ENCODE measurements at places on chromosomes 1 and 21.

DNA sequence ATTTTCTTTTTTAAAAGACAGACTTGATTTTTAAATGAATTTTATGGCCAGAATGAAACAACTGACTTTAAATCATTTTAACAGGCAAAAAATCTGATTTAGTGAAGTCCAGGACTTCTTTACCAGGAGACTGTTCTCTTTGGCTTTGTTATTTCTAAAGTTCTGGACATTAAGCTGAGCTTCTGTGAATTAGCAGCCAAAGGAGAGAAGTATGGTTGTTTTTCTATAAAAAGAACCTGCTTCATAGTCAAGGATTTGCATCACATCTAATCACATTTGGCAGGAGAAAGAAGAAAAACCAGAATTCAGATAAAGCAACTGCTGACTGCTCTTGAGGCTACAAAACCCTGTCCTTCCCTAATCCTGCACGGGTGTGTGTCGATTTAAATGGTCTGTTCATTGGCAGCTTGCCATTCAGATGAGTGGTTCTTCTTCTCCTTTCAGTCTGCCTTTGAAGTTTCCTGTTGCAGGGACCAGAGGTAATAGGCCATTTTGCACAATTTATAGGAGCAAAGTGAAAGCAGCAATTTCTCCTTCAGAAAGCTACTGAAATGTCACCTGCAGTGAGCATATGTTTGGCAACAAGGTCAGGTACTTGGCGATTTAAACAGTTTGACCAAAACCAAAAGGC lies 215.4 kb downstream of the OLFM3 start:
- no peak for DNase-seq

DNA sequence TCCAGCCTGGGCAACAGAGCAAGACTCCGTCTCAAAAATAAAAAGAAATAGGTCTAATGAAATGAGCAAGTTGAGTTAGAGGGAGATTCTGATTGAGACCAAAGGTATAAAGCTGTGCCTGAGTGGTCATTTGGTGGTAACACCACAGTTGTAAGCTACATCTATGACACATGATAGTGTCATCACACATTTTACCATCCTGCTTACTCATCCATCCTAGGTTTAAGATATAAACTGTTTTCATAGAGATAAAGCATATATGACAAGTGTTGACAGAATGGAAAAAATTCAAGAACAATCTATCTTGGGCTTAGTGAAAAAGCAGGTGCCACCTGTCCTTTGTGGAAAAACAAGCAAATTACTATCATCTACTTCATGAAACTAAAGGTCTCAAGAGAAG lies 7.1 kb upstream of the CFAP141 start:
- DNase-seq, result no peak

- DNase-seq, result peak; percentile 32
Measured at GRCh38 chr1:10431070-10431730, 967 bp downstream of the CENPS start.

- no peak for DNase-seq
Measured at GRCh38 chr1:217268058-217268457, 362.8 kb downstream of the GPATCH2 start.

DNA sequence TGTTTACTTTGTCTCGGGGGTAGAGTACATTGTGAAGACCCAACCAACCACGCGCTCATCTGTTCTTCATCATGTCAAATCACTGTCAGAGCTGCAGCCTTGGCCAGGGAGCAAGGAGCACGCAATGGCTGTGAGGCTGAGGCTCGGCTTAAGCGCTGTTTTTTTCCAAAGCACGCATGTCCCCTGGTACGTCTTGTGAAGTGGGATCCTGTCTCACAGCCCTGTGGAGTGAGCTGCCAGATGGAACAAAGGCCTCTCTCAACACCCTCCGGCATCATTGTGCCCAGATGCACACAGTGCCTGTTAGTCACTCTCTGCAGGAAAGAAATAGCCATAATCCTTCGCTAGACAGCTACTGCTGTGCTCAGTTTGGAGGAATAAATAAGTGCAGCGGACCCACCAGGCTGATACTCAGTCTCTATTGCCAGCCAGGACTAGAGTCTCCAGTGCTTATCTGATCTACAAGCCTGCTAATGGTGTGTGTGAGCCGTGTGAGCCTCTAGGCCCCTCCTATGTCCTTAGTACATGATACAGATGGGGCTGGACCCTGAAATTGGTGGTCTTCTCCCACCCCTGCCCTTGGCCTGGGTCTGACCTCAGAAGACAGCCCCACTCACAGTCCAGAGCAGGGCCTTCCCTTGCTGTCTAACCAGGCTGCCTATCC lies 91.3 kb upstream of the COA6 start:
- no peak for DNase-seq

DNA sequence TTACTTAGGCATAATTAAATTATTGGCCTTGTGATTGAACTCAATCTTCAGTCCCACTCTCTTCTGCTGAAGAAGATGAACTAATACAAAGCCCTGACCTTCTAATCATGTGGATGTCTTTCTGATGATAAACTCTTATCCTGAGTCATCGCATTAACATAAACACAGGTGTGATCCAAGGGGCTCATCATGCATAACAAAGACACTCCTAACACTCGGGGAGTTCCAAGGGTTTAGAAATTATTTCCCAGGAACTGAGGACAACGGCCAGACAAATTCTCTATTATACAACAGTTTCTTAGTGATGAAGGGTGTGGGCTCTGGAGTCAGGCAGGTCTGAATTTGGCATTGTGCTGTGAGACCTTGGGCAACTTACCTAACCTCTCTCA lies 18.0 kb downstream of the DUSP10 start:
- no peak for DNase-seq

- peak; percentile 63 for DNase-seq
Measured at GRCh38 chr1:24952413-24952841, 22.4 kb upstream of the RUNX3 start.

- no peak for DNase-seq
Measured at GRCh38 chr1:200448034-200448762, 38.4 kb upstream of the ZNF281 start.

DNA sequence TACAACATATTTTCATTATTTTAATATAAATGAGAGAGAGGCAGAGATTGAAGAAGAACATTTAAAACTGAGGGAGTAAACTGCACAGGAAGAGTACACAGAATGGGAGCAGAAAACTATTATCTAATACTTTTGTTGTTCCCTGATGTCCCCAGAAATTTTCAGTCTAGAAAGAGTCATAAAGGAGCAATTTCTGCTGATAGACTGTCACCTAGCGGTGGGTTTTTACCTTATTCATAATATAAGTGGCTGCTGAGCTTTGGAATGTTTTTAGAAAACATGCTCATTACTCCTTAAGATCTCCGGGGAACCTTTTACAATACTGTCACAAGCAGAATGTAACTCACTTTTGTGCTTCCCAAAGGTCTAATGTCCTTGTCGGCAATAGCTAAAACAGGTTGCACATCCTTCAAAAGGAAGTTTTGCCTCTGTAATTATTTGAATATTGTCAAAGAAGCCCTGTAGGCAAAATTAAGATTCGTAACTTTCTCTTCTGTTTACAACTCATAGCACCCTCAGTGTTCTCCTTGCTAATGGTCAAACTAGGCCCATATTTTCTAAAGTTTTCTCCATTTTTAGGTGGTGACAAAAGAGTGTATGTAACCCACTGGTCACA lies 4.9 kb upstream of the NPL start:
- DNase-seq, result peak; percentile 10

DNA sequence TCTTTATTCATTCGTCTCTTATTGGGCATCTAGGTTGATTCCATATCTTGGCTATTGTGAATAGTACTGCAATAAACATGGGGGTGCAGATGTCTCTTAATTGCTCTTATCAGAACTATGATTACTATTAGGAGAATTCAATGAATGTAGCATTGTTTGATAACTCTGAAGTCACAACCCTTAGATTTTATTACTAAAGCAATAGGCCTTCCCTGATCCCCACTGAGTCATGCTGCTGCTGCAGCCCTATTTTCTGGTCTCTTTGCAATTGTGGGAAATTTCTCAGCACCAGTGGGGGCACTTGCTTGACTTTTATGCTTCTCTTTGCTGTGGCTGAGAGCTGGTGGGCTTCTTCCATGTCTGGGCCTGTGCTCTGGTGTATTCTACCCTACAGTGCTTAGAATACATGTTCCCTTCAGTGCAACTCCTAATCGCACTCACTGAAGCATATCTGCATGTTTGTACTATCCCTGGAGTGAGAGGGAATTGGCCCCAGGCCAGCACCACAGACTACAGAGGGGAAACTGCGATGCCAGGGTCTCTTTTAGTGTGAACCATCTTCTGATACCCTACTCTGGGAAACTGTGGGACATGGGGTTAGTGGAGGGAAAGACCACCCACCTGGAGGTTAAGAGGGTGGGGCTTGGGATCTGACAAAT lies 52.2 kb upstream of the ROR1 start:
- DNase-seq, result no peak

DNA sequence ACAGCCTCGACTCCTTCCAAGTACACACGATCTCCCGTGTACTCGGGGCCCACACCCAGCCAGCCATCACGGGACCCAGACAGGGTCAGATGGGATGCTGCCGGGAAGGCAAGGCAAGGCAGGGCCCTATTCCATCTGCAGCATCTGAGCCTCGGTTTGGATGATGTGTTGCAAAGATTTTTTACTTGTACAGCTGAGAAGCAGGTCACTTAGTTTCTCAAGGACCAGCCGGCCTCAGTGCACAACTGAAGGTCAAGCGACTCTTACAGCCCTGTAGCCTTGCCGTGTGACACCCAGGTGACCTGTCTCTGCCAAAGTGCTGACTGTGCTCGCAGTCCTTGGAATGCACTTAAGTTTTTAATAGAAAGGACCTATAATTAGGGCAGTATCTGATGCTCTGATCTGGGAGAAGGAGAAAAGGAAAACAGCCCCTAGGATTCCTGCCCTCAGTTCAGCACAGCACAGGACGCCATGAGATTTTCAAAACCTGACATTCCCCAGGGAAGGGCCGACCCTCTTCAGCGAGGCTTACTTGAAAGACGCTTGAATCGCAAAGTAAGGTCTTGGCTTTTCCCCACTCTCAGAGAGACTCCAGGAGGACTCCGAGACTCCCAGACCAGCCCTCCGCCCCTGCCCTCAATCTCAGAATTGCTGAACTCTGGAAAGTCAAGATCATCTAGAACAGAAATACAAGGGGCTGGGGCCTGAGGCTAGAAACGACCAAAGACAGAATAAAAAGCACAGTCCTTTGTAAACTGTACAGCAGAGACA lies 1.3 kb downstream of the GPR157 start:
- DNase-seq, result no peak

DNA sequence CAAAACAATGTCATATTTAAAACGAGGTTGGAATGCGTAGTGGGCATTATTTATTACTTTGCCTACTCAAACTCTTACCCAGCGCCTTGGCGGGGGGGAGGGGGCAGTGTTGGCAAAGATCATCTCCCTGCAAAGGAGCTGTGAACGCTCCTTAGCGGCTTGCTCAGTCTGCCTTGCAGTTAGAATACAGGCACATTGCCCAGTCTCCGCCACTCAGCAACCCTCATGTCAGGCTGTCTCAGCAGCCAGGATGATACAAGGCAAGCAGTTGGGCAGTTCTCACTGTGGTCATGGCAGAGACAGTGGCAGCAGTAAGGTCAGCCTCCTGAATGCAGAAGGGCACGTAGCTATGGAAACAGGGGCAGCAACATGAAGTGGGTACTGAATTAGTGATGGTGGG lies 170.4 kb upstream of the KCNK2 start:
- DNase-seq, result no peak

DNA sequence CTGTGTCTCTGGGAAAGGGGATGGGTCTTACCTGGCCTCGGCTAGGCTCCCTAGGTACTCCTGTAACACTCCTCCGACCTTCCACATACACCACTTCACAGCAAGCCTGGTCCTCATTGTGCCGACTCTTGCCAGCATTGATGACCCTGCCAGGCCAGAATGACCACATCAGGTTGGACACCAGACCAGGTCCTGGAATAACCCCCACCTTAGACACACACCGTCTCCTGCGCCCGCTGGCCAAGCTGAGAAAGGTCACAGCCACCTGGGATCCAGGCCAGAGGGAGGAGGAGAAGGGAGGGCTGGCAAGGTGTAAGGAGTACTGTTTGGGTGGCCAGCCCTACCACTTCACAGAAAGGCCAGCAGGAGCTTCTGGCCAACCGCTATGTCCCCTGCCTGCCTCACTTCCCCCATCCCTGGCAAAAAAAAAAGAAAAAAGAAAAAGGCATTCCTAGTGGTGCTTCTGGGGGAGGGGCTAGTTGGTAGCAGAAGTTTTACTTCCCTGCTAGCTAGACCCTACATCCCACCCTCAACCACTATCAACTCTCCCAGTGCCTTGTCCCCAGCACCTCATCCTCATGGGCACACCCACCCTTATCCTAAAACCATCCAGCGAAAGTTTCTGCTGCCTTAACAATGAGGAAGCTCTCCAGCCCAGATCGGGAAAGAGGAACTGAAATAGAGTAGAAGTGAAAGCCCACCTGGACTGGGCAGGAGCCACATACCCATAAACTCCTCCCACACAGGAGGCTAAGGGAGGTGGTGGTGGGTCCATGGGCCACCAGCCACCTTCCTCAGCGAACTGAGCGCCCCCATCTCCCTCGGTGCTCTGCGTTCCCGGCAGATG lies 1.4 kb downstream of the PPM1J start:
- no peak for DNase-seq

DNA sequence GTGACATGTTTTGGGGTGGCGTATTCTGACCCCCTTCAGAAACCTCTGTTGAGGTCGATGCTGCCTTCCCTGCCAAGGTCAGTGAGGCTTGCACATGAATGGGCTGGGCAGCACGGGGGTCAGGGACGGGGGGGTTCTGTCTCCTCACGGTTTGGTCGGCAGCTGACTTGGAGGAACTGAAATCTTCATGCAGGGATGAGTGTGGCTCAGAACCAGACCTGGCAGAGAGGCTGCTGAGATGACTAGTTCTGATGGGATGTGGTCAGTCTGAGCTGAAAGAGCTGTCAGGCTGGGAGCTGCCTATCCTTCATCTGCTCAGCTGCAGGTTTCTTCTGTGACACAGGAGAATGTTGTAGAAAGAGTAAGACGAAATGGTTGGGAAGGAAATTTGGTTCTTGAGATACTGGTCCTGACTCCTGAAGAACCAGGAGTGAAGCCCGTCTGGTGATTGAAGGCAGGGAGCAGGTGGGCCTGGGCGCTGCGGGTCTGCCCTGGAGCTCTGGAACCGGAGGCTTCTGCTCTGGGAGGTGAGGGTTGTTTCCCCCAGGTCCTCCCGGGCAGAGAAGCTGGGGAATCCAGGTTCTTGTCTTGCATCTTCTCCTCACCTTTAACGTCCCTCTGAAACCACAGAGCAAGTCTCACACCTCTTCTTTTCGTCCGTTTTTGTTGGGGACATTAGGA lies 3.3 kb downstream of the SLX9 start:
- DNase-seq, result no peak
